ENCODE measurements at places on chromosomes 2 and 18.

DNA sequence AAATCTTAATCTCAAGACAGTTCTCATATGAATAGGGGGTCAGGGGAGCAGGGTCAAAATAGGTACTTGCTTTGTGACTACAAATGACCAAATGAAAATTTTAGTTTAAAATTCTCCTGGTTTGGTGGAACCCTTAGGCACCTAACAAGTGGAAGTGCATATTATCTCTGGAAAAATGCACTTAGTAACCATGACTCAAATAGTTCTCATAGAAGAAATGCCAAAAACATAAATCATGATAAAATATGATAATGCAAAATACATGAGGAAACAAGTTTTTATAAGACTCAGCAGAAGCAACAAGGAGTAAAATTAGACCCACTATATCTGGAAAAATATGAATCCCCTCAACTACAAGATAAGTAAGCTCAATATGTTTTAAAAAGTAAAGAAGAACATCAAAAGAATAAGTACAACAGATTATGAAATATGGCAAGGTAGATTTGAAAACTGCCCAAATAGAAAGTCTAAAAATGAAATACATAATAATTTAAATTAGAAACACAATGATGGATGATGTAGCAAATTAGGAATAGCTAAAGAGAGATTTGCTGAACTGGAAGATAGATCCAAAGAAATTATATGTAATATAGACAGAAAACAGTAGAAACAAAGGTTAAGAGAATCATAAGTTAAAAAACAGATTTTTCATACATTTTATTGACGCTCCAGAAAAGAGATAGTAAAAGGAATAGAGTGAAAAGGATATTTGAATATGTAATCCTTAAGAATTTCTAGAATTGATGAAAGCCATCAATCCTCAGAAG, 308.3 kb downstream of the SETBP1 start:
- no peak for DNase-seq

- no peak for DNase-seq
Observed at GRCh38 chr2:156563994-156564753, 128.0 kb downstream of the GPD2 start.

DNA sequence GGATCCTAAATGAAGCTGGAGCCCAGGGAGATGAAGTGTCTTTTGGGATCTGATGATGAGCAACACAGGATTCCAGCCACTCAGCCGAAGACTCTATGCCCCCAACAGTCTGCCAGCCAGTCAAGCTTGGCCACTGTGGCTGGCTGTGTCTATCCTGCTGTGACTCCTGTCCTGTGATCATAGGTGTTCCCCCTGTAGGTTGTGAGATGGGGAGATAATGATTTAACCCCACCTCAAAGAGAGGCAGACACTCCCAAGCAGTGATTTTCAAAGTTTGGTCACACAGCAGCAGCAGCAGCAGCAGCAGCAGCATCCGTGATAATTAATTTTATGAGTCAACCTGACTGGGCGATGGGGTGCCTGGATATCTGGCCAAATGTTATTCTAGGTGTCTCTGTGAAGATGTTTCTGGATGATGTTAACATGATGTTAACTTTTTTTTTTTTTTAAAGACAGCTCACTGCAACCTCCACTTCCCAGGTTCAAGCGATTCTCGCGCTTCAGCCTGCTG, 21.4 kb upstream of the RHOB start:
- no peak for DNase-seq

DNA sequence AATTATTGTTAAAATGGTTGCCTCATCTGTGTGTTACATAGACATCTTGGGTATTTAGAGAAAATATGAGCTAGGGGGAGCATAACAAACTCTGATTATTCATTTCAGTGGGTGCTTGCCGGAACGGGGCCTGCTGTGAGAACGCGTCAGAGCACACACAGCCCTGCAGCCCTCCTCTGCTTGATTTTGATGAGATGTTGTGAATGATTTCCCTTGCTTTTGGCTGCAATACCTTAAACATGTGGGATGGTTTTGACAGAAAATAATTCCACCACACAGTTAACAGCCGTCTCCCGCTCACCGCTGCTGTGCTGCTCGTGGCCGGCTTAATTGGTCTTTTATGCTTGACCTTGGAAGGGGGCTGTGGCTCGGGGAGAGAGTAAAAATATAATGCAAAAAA, 49.9 kb upstream of the TXNDC2 start:
- DNase-seq: no peak

DNA sequence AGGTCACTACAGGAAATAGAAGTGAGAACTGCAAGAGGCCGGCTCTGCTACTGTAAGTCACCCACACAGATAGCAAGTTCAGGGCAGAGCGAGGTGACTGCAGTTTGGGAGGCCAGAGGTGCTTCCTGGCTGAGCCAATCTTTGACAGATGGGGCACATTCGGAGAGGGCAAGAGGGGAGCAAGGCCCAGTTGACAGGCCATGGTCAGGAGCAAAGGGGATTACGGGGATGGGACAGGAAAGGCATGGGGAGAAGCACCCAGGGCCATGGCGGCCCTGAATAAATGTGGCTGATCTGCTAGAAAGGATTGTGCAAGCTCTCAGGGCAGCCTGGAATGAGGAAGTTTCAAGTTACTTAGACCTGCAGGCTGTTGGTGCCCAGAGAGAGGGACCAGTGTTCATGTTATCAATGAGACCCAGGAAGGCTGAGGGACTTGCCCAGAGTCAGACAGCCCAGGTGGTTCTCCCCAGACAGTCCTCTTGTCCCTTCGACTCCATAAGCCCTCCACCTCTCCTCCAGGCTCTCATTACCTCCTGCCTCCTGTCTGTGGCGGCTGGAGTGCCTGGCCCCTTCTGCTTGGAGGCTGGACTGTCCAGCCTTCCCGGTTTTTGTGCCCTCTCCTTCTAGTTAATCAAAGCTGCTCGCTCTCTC, 123.3 kb downstream of the CTIF start:
- no peak for DNase-seq

GRCh38 chr18:78455386-78455785, 524.2 kb upstream of the SALL3 start:
- no peak for DNase-seq

- DNase-seq: no peak
Observed at GRCh38 chr2:80185091-80185490, 119.5 kb downstream of the LRRTM1 start.

- peak; percentile 46 for DNase-seq
Observed at GRCh38 chr2:75466708-75467311, 93.9 kb downstream of the EVA1A start.

- DNase-seq: no peak
Observed at GRCh38 chr2:62716768-62717167, 11.3 kb downstream of the EHBP1 start.

GRCh38 chr2:224039080-224039769, at the start of gene SERPINE2:
TSS of gene SERPINE2 (minus strand) at chr2:224039286. CDS start at chr2:224001900, 37,386 bp downstream.
- DNase-seq: peak; percentile 79

DNA sequence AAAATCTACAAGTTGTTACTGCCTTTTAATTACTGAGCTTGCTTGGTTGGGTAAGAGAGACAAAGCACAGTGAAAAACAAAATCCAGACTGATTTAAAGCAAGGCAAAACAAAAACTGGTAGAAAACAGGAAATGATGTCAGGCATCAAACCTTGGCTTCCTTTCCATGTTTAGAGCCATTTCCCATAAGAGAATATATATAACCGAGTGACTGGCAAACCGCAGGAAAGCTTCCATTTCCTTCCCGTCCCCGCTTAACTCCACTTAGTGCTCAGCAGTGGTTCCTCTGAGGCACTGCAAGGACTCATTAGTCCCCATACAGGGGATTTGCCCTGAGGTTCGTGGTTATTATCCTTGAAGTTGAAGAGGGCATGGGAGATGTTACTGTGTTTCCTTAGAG, 446.3 kb downstream of the LPIN1 start:
- DNase-seq: no peak

DNA sequence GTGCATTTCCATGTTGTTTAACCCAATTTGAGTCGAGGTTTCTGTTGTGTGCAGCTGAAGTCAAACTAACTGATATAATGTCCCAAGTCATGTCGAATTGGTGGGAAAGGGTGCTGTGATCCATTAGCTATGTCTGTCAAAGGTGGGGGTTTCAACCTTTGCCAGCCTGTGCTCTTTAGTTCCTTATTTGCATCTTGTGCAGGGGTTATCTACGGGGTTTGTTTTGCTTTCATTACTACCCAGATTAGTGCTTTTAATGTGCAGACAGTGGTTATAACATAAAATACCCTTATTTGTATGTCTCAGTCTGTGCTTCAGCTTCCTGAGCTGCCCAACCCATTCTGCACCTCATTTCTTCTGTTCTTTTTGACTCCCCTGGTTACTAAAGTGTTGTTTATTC, 271.9 kb upstream of the CXCR4 start:
- no peak for DNase-seq

- no peak for DNase-seq
Observed at GRCh38 chr2:11750422-11750821, 4.0 kb downstream of the LPIN1 start.

DNA sequence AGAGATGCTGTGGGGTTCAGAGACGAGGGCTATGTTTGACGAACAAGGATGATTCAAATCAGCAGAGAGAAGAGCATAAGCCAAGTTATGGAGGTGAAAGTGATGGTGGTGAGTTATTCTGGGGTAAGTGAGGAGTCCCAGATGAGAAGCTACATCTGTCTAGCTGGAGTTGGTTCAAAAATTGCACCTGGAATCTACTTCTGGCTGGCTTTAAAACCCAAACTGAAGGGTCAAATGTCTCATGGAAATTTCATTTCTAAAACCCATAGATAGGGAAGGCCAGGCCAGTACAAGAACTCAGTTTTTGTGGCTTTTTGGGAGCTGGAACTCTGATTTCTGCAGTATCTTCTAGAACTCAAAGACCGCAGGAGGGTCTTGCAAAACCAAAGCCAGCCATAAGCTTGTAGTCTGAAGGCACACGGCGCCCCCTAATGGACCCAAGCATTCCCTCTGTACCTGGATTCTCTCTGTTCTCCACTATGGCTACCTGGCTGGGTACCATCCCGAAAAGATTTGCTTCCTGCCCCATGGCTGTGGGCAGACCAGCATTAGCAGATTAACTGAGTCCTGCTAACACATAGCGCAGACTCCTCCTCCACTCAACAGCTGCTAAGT, 229.1 kb upstream of the SLC14A2 start:
- DNase-seq: peak; percentile 56

DNA sequence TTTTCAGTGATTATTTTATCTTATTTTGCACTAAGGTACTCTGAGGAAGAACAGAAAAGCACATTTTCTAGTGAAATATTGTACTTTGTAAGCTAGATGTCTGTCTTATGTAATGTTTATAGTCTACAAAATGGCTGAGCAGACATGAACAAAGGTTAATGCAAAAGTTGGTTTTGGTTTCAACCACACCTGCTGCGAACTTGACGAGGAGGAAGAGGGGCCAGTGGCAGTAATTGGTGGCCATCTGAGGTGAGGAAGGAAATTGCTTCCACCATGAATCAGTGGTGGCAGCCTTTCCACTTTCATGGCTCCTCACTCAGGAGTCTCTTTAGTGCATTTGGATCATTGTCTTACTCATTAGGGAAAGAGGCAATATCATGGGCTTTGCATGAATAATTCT, 894.2 kb downstream of the CNTNAP5 start:
- DNase-seq: no peak

- DNase-seq: no peak
Observed at GRCh38 chr2:128359841-128360240, 41.2 kb upstream of the HS6ST1 start.

- no peak for DNase-seq
Observed at GRCh38 chr2:138187221-138187620, 222.9 kb downstream of the HNMT start.

- DNase-seq: no peak
Observed at GRCh38 chr2:187372213-187372612, 75.8 kb downstream of the CALCRL start.

GRCh38 chr2:27306573-27307286, 1.5 kb downstream of the UCN start:
- DNase-seq: peak; percentile 20

DNA sequence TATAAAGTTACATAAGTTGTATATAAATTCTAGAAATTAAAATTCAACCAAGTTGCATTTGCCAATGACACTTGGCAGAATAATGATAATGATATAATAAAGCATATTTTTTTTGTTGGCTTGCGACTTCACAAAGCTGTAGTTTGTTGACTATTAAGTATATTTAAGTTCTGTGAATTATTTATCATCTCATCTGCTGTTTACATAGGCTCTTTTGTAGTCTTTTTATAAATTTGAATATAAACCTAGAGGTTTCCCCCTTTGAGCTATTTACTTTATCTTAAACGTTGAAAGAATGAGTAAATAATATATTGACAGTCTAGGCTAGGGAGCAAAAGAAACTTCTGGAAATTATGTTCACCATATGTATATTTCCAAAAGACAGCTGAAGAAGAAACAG, 32.9 kb downstream of the C18orf63 start:
- DNase-seq: no peak

- no peak for DNase-seq
Observed at GRCh38 chr2:14642499-14642898, 10.0 kb downstream of the LRATD1 start.

DNA sequence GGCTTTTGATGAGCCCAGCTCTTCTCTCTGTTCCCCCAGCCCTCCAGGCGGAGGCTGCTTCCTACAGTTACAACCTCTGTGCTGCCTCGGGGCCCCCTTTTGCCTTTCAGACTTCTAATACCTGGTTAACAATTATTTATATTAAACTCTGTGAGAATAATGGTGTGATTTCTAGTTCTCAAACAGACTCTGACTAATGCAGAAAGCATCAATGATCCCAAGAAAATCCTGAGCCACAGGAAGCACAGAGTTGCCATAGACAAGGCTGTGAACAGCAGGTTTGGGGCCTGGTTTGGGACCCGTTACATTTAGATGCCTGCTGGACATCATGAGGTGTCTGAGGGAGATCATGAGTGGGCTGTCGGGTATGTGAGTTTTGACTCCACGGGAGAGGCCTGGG, 37.4 kb upstream of the MYO3B start:
- no peak for DNase-seq

DNA sequence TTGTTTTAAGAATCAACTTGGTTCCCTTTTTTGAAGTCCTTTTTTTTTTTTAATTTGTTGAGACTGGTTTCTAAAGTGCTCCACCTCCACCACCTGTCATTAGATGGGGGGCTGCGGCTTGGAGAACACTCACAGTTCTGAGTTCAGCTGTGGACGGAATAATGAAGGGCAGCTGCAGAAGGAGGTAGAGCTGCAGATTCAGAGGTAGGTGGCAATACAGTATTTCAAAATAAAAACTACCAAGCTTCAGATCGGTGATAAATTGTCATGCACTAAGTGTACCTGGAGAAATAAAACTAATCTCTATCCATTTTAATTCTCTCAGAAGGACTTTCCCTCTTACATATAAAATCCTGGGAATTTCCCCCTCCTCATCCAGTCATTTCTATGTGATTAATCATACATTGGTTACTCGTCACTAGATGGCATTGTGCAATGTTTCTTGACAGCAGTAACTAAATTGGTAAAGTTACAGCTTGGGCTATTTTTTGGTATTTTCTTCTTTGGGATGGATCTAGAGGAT, 81.1 kb upstream of the SLC39A10 start:
- no peak for DNase-seq

DNA sequence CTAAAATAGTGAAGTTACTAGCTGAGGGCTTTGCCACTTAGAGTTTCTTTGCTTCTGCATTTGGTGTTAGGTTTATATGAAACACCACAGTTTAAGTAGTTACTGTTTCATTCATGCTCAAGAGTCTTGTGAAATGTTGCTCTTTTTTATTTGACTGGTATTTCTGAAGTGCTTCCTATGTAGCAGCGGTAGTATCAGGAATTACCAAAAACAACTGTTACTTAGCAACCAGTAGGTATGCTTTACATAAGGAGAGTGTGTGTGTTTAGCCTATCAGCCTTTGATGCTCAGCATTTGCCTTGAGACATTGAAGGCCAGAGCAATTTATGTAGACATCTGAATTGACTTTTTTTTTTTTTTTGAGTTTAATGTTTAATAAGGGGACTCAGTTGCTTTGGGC, 3.6 kb downstream of the DIS3L2 start:
- no peak for DNase-seq
